Esophagus squamous epithelium (tissue), 5 donors: ENCODE measurements at places on chromosomes 6 and 20.

DNA sequence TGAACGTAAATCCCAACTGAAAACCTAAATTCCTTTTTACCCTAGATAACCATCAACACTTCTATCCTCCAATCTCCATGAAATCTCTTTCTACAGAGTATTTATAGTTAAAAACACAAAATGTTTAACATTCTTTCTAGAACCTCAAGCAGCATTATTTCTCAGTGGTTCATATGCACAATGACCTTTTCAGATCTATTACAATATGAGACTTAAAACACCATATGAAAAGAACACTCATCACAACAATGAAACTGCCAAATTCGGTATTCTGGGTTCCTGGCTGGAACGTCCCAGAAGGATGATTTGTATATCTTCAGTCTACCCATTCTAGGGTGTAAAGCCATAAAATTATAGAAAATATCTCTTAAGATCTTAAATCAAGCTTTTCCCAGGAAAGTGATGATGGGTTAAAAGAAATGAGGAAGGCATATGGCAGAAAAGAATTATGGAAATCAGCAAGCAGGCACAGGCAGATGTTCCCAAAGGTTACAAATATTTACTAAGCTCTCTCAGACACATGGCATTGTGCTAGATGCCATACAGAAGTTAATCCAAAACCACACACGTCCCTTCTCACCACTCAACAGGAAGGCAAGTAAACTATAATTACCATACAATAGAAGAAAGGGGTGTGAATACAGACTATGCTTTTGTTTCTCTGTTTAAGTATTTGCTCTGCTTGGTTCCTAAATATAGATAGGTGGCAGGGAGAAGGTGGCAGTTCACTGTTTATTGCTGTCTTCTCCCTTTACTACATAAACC lies 118.0 kb downstream of the CHD6 start:
- H3K4me3 ChIP-seq = no peak overlapping the region
- H3K27me3 ChIP-seq = no peaks in the 10 kb centered on the region
- no peak overlapping the region for H3K27ac ChIP-seq
- H3K36me3 ChIP-seq = no peaks in the 10 kb centered on the region
- H3K4me1 ChIP-seq = no peaks in the 10 kb centered on the region

DNA sequence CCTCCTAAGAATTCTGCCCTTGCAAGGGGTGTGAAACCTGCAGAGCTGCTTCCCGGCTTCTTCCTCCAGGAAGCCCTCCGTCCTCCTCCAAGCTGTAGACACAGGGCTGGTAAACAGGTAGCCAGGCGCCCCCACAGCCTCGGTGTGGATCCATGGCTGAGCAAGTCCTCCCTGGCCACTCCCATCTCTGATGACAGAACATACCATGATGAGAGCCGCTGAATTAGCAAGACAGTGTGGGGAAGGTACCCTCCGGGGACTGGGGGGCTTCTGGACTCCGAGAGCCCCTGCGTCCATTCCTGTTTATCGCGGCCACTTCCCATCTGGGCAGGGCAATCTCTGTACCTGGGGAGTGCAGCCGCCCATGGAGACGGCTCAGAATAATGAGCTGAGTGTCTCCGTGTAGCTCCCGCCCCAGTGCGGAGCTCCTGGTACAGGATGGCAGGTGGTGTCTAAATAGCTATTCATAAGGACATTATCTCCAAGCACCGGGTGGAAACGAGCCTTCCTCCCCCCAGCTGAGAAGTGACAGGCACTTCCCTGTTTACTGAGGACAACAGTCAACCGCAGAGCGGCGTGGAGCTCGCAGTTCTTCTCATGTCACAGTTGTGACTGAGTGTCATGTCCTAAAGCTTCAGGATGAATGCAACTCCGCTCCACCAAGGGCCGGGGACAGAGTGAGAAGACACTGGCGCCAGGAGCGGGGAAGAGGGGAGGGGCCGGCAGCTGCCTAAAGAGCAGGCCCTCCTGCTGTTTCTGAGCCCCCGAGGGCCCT lies 22.7 kb upstream of the NTSR1 start:
- DNase-seq = no peak
- no peak overlapping the region for H3K4me3 ChIP-seq
- H3K36me3 ChIP-seq = no peaks in the 10 kb centered on the region
- peaks cover 35% of the 10 kb centered on the region for H3K4me1 ChIP-seq
- no peak overlapping the region for H3K27ac ChIP-seq

DNA sequence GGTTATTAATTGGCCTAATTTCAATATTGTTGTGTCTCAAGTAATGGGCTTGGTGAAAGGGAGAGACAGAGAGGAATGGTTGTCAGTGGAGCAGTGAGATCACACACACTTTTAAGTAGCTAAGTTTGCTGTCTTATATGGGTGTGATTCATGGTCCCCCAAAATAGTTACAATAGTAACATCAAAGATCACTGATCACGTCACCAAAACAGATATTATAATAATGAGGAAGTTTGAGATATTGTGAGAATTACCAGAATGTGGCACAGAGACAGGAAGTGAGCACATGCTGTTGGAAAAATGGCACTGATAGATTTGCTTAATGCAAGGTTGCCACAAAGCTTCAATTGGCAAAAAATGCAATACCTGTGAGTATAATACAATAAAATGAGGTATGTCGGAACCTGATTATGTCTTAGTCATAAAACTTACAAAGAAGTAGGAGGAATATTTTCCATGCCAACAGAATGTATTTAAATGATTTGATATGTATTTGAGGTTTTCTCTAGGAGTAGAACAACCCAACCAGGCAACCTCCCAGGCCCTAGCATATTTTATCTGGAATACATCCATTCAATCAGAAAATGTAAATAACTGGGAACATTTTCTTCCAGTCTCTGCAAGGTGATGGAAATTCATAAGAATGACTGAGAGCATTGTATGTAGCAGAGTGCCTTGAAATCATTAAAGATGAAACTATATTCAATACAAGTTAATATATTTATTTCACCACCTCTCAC lies 167.8 kb downstream of the CARMIL1 start:
- no peaks in the 10 kb centered on the region for H3K27me3 ChIP-seq
- no peak overlapping the region for H3K4me3 ChIP-seq
- H3K4me1 ChIP-seq = no peaks in the 10 kb centered on the region
- no peaks in the 10 kb centered on the region for H3K36me3 ChIP-seq
- no peak overlapping the region for H3K27ac ChIP-seq

- no peak overlapping the region for H3K27ac ChIP-seq
- DNase-seq = no peak
- no peak overlapping the region for H3K4me3 ChIP-seq
- H3K4me1 ChIP-seq = peaks cover 11% of the 10 kb centered on the region
- H3K36me3 ChIP-seq = no peaks in the 10 kb centered on the region
- H3K27me3 ChIP-seq = no peaks in the 10 kb centered on the region
Measured at GRCh38 chr6:38033442-38033982, 214.0 kb downstream of the ZFAND3 start.

DNA sequence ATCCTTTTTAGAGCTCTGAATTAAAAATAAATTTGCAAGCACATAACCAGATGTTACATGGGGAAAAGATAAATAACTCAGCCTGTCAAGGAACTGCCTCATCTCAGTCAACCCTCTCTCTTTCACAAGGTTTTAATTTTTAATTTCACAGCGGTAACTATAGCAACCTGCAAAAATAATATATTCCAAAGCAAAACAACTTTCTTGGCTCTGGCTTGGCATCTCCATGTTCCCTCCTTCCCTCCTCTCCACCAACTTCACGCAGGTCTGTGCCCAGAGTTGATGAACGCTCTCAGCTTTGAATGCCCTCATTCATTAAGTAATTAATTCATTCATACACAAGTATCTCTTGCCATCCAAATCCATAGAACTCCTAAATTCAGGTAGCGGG lies 32.5 kb upstream of the SIRPA start:
- no peak overlapping the region for H3K4me3 ChIP-seq
- H3K27me3 ChIP-seq = peaks cover 10% of the 10 kb centered on the region
- no peak overlapping the region for H3K27ac ChIP-seq
- H3K36me3 ChIP-seq = no peaks in the 10 kb centered on the region

- no peaks in the 10 kb centered on the region for H3K4me1 ChIP-seq
- H3K27ac ChIP-seq = no peak overlapping the region
- H3K4me3 ChIP-seq = no peak overlapping the region
- no peaks in the 10 kb centered on the region for H3K27me3 ChIP-seq
Measured at GRCh38 chr6:169555971-169556617, 145.7 kb downstream of the WDR27 start.

- H3K4me3 ChIP-seq = no peak overlapping the region
- H3K27me3 ChIP-seq = no peaks in the 10 kb centered on the region
- no peak overlapping the region for H3K27ac ChIP-seq
Measured at GRCh38 chr20:9699181-9699580, 139.7 kb downstream of the PAK5 start.

GRCh38 chr20:24705486-24705885 lies 236.1 kb downstream of the SYNDIG1 start:
- DNase-seq = no peak
- H3K4me3 ChIP-seq = no peak overlapping the region
- H3K36me3 ChIP-seq = no peaks in the 10 kb centered on the region
- no peak overlapping the region for H3K27ac ChIP-seq

DNA sequence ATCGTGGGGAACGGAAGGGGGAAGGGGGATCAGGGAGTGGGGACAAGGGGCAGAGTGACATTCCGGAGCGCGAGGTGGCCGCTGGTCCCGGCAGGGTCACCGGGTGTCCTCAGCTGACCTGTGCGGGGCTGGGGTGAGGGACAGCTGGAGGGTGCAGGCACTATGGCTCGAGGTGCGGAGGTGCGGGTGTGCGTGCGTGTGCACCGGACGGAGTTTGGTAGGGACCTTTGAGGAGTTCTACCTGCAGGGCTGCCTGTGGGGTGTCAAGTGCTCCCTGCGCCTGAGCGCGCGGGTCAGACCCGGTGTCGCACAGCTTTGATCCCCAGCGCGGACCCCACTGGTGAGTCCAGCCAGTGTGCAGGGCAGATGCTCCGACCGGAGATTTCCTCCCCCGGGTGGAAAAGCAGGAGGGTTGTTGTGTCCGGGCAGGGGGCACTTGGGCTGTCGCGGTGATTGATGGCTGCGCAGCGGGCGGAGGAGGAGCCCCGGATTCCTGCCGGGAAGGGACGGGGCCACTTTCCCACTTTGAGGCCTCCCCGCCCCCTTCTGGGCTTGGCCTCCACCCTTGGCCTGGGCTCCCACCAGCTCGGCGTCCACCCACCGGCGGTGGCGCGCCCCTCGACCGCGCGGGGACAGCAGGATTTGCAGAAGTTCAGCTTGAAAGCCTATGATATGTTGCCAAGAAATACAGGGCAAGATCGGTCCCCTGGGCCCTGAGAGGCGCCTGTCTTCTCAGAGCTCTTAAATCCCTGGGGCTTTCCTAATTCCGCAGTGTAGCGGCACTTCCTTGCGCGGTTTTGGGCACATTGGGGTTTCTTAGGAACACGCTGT lies 658 bp downstream of the RIN2 start:
- peak overlapping the region; percentile 95 for H3K27ac ChIP-seq
- peaks cover 6% of the 10 kb centered on the region for H3K27me3 ChIP-seq
- H3K36me3 ChIP-seq = no peaks in the 10 kb centered on the region
- no peak for DNase-seq
- H3K4me3 ChIP-seq = peak overlapping the region; percentile 74
- peaks cover 46% of the 10 kb centered on the region for H3K4me1 ChIP-seq

DNA sequence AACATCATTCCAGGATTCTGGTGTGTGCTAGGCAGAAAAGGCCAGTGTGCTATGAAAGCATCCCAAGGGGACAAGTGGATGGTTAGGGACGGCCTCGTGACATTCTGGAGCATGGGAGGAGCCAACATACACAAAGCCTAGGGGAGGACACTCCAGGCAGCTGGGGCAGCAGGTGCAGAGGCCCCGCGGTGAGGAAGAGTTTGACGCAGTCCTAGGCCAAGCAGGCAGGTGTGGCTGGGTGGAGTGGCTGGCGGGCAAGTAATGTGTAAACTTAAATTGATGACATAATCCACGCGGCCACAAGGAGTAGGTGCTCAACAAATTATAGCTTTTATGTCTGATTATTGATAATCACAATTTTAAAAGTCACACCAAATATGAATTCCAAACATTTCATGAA lies 93.6 kb downstream of the TMEM242 start:
- no peaks in the 10 kb centered on the region for H3K4me1 ChIP-seq
- DNase-seq = no peak
- H3K27me3 ChIP-seq = peaks cover 19% of the 10 kb centered on the region
- H3K27ac ChIP-seq = no peak overlapping the region

DNA sequence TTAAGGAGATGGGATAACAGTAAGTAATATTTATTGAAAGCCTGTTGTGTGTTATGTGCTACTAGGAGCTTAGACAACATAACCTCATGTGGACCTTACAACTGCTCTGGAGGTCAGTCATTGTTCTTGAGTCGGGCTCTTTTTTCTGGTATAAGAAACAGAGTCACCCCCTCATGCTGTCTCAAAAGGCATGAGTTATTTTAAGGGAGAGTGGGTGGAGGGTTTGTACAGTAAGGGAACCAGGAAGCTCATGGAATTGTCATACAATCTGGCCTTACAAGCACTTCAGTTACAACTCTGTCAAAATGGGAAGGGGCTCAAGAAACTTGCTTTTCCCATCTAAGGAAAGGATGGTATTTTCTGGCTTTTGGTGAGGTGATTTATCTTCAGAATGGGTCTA lies 16.5 kb upstream of the DSE start:
- H3K27me3 ChIP-seq = no peaks in the 10 kb centered on the region
- peaks cover 11% of the 10 kb centered on the region for H3K4me1 ChIP-seq
- H3K36me3 ChIP-seq = no peaks in the 10 kb centered on the region
- no peak for DNase-seq
- H3K4me3 ChIP-seq = no peak overlapping the region
- H3K27ac ChIP-seq = no peak overlapping the region

DNA sequence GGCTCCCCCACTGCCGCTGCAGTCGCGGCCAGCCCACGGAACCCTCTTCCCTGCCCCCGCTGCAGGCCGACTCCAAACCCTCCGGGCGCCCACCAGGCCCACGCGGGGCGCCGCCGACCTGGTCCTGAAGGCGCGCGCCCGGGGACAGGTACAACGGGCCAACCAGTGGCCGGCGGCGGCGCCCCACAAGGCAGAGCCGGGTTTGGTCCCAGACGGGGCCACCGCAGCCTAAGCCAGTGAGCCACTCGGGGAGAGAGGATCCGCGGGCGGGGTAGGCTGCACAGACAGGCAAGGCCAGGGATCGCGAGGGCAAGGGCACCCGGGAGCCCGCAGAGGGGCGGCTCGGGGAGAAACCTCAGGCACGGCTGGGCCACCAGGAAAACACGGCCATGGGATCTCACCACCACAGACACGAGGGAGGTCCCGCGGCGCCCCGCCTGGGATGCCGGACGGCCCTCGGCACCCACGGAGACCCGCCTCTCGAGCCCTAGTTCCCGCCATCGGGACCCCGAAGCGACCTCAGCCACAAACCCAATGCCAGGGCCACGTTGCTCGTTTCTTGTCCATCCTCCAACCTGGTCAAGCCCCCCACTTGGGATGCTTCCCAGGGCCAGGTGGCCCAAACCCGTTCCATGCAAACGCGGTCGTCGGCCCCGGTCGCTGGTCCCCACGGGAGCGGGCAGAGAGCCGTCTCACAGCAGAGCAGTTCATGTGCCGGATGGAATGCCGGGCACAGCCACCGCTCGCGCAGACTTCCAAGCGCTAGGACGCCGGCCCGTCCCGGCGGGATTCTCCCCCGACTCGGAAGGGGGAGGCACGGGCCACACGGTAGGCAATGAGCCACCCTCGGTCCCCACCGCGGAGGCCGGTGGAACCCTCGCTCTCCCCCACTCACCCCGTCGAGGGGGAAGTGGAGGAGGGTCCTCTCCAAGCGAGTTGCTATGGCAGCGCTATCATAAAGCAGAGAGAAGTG lies 1956.6 kb upstream of the DEFB115 start:
- H3K4me3 ChIP-seq = no peak overlapping the region
- H3K27me3 ChIP-seq = no peaks in the 10 kb centered on the region
- no peaks in the 10 kb centered on the region for H3K4me1 ChIP-seq
